ENCODE measurements at places on chromosomes 1 and 21.
A peak's percentile ranks its signal among the peaks of the same experiment; 100 is the strongest.

DNA sequence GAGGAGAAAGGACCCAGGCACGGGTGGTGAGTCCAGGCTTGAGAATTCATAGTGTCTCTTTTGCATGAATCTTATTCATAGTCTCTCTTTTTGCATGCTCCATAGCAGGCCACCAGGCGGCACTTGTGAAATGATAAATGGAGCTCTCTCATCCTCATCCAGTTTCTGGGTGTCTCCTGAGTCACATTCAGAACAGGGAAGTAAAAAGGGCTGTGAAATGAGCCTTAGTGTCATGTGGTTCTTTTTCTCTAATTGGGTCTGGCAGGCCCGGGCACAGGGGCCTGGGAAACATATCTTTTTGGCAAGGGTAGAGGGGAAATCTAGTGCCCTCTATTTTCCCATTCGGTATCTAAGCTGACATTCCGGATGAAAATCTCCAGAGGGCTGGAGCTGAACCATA lies 19.1 kb upstream of the NCF2 start:
- peak; percentile 80 for DNase-seq

GRCh38 chr21:17921579-17922530 lies 102.7 kb upstream of the C21orf91 start:
- no peak for DNase-seq

DNA sequence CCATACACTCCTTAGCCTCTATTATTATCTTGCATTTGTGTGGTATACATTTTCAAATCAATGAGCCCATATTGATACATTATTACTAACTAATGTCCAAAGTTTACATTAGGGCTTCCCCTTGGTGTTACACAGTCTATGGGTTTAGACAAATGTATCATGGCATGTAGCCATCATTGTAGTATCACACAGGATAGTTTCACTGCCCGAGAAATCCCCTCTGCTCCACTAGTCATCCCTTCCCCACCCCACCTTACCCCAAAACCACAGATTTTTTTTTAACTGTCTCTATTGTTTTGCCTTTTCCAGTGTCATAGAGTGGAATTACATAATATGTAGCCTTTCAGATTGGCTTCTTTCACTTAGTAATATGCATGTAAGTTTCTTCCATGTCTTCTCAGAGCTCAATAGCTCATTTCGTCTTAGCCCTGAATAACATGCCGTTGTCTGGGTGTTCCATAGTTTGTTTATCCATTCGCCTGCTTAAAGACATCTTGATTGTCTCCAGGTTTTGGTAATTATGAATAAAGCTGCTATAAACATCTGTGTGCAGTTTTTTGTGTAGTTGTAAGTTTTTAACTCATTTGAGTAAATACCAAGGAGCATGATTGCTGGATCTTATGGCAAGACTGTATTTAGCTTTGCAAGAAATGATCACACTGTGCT lies 86.4 kb upstream of the LYST start:
- DNase-seq, result no peak

DNA sequence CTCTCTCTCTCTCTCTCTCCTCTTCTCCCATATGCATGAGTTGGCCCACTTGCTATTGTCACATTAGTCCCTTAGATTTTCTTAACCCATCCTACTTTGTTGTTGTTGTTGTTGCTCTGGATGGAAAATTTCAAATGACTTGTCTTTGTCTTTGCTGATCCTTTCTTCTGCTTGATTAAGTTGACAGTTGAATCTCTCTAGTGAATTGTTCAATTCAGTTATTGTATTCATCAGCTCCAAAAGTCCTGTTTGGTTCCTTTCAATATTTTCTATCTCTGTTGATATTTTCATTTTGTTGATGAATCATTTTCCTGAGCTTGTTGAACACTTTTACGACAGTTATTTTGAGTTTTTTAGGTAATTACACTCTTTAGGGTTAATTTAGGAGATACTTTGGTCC lies 18.8 kb upstream of the SLC35D1 start:
- DNase-seq, result no peak

DNA sequence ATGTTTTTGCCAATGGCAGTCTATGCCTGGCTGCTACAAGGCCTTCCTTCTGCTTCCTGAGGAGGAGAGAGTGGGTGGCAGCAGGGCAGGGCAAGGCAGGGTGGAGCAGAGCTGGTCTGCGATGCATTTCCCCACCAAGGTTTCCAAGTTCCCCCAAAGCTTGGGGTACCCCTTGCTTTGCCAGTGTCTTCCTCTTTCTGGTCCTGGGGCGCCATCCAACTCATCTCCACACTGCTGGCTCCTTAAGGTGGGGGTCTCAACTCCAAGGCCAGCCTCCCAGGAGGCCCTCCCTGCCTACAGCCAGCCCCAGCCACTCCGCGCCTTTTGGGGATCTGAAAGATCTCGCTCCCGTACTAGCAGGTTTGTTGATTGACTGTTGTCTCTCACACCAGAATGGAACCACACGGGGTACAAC lies 3.9 kb upstream of the SKI start:
- DNase-seq, result no peak

- DNase-seq, result no peak
Observed at GRCh38 chr21:34688145-34688544, 19.4 kb downstream of the CLIC6 start.

- peak; percentile 28 for DNase-seq
Observed at GRCh38 chr21:45132841-45133573, 58.6 kb downstream of the ADARB1 start.

DNA sequence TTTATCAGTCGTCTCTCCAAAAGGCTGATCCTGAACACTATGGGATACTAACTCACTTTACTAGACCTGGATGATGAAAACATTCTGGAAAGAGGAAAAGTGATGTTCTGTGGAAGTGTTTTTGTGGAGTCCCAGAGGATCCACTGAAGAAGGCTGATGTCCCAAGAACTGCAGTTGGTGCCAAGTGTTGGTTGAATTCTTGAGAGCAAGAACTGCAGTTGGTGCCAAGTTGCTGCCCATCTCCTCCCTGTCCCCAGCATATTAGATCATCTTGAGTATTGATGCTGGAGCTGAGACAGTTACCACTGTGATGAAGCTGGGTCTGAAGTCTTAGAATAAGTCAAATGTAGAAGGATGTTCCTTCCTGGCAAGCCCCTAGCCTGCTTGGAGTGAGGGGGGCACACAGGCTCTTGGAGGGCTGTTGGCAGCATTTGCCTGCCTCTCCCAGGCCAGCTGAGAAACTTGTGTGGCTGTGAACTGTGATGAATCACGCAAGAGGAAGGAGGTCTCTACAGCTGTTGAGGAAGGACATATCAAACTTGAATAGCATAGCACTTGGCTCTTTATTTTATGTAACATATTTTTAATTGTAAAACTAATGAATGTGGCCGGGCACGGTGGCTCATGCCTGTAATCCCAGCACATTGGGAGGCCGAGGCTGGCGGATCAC lies 48.1 kb downstream of the DNAJC6 start:
- DNase-seq, result peak; percentile 22

DNA sequence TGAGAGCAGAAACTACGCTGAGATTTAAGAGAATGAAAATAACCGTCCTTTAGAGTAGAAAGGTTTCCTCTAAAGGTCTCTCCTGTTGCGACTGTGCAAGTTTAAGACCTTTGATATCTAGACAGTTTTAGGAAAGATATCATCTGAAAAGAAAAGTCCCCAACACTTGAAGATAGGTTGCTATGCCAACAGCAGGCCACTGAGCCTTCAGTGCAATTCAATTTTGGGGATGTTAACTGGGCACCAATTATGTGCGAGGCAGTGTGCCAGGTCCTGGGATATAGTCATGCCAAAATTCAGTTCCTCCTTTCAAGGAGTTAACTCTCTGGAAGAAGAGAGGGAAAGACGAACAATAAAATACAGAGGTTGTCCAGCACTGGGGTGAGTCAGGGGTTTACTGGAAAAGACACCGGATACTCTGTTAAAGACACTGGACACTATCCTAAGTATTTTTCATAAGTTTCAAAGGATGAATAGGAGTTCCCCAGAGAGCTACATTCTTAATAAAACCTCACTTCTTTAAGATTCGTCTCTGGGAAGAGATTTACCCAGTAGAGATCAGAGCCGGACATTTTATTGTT lies 25.5 kb upstream of the ZNF281 start:
- no peak for DNase-seq

DNA sequence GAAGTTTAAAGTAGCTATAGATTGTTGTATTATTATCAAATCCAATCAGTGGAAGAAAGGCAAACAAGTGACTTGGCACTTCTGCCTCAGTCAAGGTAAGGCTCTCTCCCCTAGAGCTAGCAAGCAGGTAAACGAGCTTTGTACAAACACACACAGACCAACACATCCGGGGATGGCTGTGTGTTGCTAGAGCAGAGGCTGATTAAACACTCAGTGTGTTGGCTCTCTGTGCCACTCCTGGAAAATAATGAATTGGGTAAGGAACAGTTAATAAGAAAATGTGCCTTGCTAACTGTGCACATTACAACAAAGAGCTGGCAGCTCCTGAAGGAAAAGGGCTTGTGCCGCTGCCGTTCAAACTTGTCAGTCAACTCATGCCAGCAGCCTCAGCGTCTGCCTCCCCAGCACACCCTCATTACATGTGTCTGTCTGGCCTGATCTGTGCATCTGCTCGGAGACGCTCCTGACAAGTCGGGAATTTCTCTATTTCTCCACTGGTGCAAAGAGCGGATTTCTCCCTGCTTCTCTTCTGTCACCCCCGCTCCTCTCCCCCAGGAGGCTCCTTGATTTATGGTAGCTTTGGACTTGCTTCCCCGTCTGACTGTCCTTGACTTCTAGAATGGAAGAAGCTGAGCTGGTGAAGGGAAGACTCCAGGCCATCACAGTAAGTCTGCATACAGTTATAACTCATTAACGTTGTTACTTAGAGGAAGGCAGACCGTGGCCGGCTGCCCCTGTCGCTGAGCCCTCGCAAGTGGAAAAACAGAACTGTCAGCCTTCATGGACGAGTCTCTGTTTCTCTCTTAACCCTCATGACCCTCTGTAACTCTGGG lies at the start of gene PALMD:
Gene PALMD, plus strand, starts transcription at position 415 of the 833 bp plus-strand sequence. Its CDS starts 205 bp downstream, at position 620.
- DNase-seq, result peak; percentile 5

DNA sequence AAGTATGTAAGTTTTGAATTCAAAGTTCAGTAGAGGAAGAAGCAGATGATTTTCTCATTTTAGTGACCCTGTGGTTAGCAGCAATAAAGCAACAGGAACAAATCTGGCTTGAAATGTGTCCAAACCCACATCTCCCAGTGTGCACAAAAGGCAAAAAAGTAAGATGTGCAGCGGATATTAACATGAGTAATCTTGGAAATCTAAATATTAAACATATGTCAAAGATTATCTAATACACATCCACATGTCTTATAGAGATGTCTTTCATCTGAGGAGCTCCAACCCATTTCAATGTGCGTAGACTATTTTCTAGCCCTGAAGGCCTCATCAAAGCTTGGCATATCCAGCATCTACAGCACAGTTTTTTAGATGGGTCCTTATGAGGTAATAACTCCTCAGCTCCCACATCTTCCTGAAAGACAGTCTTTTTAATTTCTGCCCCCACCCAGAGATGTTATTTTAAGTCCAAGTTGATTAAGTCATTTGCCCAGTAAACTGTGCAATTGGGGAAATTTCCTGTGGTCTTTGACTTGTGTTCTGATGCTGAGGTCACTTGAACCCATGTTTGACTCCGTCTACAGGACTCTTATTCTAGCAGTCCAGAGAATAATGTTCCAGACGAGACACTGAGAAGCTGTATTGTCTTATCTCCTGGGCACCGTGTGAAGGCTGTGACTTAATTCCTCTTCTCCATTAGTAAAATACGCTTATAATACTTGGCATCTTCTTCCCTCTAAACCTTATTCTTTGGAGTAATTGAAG lies 73.7 kb downstream of the LMO4 start:
- no peak for DNase-seq

DNA sequence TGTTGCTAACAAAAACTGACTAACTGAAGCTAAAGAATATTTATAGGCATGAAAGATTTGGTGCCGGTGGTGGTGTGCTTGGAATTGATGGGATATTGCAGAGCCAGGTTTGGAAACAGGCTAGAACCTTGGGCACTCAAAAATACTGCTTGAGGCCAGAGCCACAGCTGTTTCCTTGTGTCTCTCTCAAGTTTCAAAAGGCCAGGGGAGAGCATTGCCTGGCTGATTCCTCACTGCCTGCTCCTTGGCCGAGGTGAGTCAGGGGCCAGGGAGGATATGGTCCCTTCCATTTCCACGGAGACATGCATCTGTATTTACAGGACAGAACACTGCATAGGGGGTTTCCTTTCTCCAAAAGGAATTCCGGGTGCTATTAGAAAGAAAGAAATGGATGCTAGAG lies 36.1 kb upstream of the IVNS1ABP start:
- no peak for DNase-seq

DNA sequence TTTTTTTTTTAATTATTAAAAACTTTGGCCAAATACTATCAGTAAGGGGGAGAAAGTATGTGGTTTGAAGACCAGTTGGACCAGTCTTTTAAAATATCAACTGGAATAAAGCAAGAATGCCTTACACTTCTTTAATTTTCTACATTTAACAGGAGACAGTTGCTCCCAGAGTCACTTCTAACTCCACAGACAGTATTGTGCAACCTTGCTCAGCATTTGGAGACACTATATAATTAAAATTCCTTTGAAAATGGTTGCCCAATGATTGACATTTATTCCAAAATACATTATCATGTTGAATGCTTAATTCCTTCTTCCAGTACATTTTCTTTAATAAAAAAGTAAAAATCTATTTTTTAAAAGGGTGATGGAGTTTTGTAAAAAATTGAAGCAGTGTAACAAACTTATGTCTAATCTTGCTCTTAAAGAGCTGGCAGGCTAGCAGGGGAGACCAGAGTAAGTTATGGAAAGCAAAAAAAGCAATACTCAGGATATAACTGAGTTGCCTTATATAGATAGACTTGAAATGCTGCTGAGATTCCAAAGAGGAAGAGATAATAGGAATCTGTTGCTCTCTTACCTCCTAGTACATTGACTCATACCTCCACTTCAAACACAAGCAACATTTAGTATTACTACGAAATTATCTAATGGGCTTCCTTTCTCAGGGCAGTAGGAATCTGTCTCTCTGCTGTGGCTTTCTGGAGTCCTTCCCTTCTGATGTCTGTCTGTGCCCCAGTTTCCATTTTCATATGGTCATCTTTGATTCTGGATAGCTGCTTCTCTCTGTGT lies 69.7 kb upstream of the RGL1 start:
- no peak for DNase-seq

- no peak for DNase-seq
Observed at GRCh38 chr1:908661-909060, 15.1 kb upstream of the SAMD11 start.

- no peak for DNase-seq
Observed at GRCh38 chr1:160009801-160010200, 22.0 kb downstream of the PIGM start.

All from common myeloid progenitor, CD34-positive (primary cell).